Hematopoietic multipotent progenitor cell (in vitro differentiated cells): ENCODE measurements at places on chromosomes 7 and 10. TPM values are rescaled to one million over a fixed set of nuclear protein-coding genes. Genes with fewer than 3 reads are reported as not detected.

GRCh38 chr10:72709041-72709440 lies 17.1 kb downstream of the MCU start:
- DNase-seq = no peak

DNA sequence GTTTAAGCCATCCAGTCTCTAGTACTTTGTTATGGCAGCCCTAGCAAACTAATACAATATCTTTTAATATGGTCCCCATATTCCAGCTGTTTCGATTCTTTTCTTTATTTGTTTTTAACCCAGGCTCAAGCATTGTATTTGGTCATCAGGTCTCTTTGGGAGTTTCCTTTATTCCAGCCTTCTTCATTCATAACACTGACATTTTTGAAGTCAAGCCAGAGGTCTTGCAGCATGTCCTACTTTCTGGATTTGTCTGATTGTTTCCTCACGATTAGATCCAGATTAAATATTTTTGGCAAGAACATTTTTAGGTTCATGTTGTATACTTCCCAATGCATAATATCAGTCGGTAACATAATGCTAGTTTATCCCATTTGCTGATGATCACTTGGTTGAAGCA lies 11.8 kb downstream of the SLC25A13 start:
- no peak for DNase-seq

GRCh38 chr7:51634538-51634937 lies 317.9 kb upstream of the COBL start:
- DNase-seq = no peak

DNA sequence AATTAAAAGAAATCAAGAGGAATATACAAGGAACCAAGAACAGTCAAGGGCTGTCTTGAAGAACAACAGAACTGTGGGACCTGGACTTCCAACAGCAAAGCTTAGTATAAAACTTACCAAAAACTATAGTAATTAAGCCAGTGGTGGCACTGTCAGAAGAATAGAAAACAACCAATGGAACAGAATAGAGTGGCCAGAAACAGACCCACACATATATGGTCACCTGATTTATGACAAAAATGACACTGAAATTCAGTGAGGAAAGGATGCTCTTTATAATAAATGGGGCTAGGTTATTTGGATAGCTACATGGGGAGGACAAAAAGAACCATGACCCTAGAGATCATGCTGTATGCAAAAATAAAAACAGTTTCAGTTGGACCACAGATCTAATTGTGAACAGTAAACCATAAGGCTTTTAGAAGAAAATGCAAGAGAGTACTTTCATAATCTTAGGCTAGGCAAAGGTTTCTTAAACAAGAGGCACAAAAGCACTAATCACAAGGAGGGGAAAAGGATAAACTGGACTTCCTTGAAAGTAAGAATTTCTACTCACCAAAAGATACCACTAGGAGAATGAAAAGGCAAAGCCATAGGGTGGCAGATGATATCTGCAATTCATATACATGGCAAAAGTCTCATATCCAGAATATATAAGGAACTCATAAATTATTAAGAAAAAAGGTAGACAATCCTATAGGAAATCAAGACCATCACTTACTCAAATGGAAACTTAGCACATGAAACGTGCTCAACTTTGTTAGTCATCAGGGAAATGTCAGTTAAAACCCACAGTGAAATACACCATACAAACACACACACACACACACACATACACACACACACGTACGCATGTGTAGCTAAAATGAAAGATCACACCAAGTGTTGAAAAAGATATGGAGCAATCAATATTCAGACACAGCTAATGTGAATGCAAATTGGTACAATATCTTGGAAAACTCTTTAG lies 20.8 kb downstream of the HYCC1 start:
- DNase-seq = no peak

- no peak for DNase-seq
These were observed 128.5 kb downstream of the TACC2 start for GRCh38 chr10:122117475-122117874.

DNA sequence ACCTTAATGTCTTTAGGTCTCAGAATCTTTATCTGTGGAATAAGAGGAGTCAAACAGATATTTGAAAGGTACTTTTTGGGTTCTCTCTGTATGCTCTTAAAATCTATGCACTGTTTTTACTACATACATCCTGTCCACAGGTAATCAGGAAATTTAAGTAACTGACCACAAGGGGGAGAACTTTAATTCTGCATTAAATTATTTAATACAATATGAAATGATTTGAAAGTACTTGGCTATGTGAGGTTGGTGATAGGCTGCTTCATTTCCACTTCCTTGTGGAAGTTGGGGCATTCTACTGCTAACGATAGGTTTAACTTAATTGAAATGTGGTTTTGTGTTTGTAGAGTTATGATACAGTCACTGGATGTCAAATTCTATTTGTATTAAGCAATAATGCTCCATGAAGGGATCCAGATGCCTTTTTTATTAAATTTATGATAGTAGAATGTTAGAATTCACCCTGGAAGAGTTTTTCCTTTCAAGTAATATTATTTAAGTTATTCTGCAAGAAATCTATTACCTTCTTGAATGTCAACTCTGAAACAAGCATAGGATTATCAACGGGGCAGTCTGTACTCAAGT lies 6.0 kb downstream of the TEX47 start:
- peak; percentile 39 for DNase-seq

GRCh38 chr10:68235111-68235510 lies 3.2 kb upstream of the ATOH7 start:
- no peak for DNase-seq

- DNase-seq = peak; percentile 12
These were observed 345.5 kb downstream of the REEP3 start for GRCh38 chr10:63866747-63867140.

DNA sequence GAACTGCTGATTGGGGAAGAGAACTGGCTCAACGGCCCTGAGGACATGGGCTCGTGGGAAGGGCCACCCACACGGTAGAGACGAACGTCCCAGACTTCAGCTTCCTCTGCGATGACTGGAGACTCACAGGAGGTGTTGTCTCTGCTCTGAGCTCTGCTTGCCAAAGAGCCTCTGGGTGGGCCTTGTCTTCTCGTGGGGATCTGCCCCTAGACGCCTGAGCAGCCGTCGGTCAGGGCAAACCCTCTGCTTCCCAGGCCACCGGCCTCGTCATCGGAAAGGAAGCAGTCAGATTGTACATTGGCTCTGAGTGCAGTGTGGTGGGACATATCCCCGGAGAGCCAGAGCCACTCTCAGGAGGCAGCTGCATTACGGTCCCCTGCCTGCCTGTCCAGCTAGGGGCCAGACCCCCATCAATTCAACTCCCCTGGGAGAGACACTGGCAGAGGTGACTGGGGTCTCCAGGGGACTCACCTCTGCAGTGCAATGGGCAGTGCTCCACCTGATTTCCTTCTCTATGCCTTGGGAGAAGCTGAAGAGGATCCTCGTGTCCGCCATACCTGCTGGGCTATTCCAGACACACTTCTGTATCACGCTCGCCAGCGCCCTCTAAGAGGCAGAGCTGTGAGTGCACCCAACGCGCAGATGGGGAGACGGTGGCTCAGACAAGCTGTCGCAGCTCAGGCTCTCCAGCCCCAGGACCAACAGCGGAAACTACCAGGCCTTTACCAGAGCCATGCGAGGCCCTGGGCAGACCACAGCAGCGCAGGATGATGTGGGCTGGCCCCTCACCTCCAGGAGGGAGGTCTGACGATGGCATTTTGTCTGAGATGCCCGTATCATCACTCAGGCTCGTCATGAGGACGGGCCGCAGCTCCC lies 227.4 kb downstream of the TCERG1L start:
- DNase-seq = no peak

GRCh38 chr7:75776295-75776971 lies 4.4 kb upstream of the CCL26 start:
- no peak for DNase-seq

GRCh38 chr10:86964061-86964846 lies 4.0 kb upstream of the ADIRF start:
- no peak for DNase-seq

DNA sequence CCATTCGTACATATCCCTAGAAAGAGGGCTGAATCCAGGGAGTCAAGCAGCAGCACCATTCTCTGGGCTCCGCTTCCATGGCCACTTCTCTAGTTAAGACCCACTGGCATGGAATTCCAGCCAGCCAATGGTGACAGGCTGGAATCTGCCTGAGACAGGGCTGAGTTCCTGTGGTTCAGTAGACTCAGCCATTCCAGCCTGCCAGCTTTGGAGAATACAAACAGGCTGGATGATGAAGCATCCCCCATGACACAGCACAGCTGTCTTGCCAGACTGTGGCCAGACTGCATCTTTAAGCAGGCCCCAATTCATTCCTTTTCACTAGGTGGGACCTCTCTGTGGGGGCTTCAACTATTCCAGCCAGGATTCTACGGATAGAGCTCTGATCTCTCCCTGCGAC lies 329.6 kb downstream of the XPNPEP1 start:
- DNase-seq = no peak

GRCh38 chr10:21002091-21002878 lies 105.2 kb upstream of the NEBL start:
- no peak for DNase-seq

DNA sequence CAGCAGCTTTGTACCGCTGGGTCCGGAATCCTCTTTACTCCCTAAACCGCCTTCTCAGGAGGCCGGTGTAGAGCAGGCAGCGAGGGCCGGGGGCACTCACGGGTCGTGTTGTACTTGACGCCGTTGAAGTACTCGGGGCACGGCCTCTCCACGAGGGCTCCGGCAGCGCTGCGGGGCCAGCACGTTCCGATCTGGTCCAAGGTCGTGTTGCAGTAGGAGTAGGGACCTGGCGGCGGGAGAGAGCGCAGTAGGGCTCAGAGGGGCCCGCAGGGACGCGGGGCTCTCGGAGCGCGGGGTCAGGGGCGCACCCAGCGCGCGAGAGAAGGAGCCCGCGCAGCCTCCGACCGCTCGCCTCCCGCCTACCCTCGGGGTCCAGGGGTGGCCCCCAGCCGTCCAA lies 443 bp downstream of the CRHR2 start:
- DNase-seq = no peak

- DNase-seq = no peak
These were observed 383.1 kb downstream of the SORCS3 start for GRCh38 chr10:105024184-105024583.

GRCh38 chr10:69261184-69261583 lies 17.1 kb upstream of the HK1 start:
- DNase-seq = no peak

- no peak for DNase-seq
These were observed 176.1 kb downstream of the DIP2C start for GRCh38 chr10:513393-513792.

DNA sequence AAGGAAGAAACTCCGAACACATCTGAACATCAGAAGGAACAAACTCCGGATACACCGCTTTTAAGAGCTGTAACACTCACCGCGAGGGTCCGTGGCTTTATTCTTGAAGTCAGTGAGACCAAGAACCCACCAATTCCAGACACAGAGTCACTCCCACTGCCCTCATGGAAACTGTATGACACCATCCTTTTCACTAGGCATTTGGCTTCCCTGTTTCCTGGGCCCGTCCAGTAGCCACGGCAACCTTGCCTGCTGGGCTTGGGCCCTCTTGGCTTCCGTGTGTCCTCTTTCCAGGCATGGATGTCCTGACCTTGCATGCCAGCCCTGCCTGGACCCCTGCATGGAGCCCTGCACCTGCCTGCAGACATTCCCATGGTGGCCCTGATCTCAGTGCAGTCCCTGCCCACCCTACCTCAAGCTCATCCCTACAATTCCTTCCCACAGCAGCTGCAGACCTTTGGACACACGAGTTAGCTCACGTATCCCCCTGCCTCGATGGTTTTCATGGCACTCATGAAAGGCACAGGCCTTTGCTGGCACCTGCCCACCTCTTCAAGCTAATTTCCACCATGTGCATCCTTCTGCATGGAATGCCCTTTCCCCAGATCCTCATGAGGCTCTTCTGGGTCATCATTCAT lies 6.7 kb downstream of the SH2D4B start:
- DNase-seq = no peak

Gene GFRA1
- under 0.01 TPM for total RNA-seq

Gene SKIDA1
- total RNA-seq = 1.1 TPM

Gene PTPRZ1
- total RNA-seq = not detected

Gene POLR1F
- 16.7 TPM for total RNA-seq

Gene CTAGE8
- total RNA-seq = 0.81 TPM

Gene STEAP1B
- total RNA-seq = under 0.01 TPM

Gene EPHA1
- total RNA-seq = 6.2 TPM

Gene LRRC18
- total RNA-seq = not detected

Gene PDZD8
- 46.9 TPM for total RNA-seq

Gene TUBB8
- total RNA-seq = not detected

Gene PRSS37
- not detected for total RNA-seq

Gene PLEKHS1
- not detected for total RNA-seq
